CD4-positive, alpha-beta T cell treated with Interleukin-4 for 1 hour (primary cell): ENCODE measurements at places on chromosomes 6 and 20.

DNA sequence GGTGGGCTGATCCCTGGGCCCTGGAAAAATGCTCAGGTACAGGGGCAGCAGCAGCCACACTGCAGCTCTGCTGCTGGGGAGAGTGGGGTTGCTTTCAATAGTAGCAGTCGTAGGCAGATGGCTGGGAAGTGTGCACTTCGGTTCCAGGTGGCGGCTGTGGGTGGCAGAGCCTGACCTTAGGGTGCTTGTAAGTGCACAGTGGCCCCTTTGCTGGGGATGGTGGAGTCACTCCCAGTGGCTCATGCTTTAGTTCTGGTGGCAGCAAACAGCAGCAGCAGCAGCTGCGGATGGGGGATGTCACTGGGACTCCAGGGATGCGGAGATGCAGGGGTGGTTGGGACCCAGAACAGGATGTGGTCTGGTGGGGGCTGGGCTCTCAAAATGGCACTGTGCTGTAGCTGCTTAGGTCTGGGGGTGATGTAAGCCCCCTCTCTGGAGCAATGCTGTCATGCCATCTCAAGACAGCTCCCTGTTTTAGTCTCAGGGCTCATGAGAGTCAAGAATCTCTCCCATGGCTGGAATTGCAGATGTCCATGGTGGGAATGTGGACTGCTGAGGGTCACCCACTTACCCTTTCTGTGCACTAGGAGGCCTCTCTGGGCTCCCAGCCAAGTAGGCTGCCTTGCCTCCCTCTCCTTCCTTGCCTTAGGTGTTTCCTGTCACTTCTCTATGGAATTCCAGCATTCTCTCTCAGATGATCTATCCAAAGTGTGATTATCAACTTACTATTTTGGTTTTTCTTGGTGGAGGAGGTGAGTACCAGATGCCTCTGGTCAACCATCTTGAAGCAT is 146.7 kb upstream of the SLC22A23 start:
- no peak for DNase-seq

DNA sequence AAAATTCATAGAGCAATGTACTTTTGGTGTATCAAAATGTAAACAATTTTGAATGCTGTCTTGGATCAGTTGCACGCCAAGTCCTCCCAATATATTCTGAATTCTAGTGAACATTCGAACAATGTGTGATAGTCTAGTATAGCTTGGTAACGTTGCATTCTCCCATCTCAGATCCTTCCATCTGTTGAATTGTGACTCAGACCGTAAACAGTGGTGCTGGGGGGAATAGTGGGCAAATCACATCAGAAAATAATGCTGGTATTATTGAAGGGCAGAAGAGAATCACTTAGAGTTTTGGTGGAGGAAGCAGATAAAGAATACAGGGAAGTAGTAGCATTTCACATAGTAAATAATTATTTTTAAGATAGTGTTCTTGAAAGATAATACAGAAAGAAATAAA is 45.7 kb upstream of the PBOV1 start:
- DNase-seq = no peak

- DNase-seq = no peak
Observed at GRCh38 chr6:148500402-148500801, 157.8 kb downstream of the SASH1 start.

- DNase-seq = no peak
Observed at GRCh38 chr20:23164176-23164601, 78.1 kb upstream of the CD93 start.

DNA sequence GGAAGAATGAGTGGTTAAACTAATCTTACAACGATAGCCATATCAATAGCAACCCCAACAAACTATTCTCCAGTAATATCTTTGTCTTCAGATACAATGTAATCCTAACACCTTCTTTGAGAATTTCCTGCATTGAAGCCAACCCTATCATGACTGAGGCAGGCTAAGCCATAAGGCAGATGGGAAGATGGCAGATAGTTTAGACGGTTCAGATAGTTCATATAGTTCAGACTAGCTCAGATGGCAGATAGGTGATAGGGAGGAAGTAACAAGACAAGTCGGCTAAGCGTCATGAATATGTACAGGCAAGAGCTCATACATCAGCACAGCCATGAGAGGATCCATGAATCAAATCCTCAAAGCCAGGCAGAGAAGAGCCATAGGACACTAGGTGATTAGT is 39.1 kb upstream of the BEND6 start:
- DNase-seq = no peak

DNA sequence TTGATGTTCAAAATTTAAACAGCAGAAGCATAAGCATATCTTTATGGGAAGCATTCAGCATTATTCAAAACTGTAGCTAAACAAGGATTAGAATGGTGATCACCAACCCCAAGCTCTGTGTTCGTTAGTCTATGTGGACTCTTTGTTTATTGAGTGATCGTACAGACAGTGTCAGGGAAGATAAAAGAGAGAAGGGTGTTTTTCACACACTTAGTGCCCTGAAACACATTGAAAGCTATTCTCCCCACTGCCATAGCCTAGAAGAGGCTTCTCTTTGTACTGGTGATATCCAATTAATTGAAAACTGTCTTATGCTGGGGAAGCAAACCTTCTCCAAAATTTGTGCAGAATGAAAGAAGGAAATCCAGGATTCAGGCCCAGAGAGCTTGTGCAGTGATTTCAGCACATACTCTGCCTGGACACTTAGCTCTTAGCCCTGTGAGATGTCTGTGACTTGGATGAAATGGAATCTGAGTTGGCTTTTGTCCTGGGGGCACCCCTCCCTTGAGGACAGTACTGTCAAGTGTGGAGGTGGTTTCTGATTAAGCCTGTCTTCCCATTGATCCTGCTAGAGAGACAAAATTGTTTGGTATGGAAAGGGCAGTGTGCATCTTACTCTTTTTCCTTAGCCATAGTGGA is 125.7 kb upstream of the MTHFD1L start:
- DNase-seq = no peak

- no peak for DNase-seq
Observed at GRCh38 chr6:44481056-44481455, 93.5 kb downstream of the CDC5L start.

DNA sequence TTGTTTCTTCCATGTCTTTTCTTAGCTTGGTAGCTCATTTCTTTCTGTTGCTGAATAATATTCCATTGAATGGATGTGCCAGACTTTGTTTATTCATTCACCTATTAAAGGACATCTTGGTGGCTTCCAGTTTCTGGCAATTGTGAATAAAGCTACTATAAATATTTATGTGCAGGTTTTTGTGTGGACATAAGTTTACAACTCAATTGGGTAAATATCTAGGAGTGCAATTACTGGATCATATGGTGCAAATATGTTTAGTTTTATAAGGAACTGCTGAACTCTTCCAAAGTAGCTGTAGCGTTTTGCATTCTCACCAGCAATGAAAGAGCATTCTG is 16.8 kb upstream of the SDCBP2 start:
- DNase-seq = no peak

GRCh38 chr6:16712931-16713484 is 48.3 kb downstream of the ATXN1 start:
- peak; percentile 62 for DNase-seq

DNA sequence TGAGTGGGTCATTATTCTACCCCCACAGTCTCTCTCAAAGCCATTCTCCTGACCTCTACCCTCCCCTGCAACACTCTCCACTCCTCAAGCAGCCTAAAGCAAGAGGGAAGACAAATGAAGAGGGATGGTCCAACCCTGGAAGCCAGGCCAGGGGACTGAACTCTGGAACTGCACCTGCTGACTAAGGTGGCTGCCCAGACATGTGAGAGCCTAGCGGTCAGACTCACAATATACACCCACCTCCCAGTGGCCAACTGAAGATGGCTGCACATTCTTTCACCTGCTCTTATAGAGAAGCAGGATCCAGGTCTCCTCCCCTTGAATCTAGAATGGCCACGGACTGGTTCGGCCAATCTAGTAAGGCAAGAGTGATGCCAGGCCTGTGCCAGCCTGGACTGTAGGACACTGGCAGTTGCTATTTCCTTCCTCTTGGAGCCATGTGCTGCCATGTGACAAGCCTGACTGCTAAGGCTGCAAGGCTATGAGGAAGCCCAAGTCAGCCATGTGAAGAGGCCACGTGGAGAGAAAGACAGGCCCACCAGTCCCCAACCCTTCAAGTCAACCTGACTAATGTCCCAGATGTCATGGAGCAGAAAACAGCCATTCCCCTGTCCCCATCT is 31.8 kb downstream of the ACSS1 start:
- DNase-seq = no peak

DNA sequence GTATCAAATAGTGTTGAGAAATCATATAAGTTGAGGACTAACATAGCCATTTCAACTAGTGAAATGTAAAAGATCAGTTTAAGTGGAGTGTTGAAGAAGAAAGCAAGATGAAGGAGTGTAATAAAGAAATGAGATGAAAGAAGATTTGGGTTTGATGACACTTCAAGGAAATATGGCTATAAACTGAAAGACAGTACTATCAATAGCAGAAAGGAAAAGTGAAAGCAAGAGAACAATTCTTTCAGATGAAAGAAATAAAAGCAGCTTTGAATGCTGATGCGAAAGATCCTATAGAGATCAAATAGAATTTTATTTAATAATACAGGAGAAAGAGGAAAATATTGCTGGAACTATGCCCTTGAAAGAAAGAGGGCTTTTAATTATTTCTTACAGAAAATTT is 92.8 kb upstream of the PRSS16 start:
- DNase-seq = no peak

GRCh38 chr20:37914672-37915433 is 11.9 kb downstream of the VSTM2L start:
- DNase-seq = peak; percentile 7

DNA sequence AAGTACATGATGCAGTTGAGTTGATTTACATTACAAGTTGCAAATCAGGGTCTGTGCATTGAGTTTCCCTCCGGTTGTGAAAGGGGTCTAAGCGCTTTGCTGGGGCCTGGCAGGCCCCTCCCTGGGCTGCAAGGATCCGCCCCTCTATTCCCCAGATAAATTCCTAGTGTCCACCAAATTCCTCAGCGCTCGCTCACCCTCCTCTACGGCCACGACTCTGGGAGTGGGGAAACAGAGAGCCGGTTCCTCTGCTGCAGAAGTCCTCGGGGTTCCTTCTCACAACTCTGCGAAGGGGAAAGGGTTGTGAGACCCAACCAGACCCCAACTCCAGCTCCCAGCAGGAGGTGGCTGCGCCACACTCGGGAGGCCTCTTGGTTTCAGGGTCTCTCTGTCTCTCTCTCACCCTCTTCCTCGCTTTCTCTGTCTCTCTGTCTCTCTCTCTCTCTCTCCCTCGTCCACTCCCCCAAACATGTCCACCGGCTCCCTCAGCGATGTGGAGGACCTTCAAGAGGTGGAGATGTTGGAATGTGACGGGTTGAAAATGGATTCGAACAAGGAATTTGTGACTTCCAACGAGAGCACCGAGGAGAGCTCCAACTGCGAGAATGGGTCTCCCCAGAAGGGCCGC is at the start of gene TCF21:
TSS of gene TCF21 (plus strand) at position 185 of the 628 bp plus-strand sequence. CDS start at position 470, 285 bp downstream.
- DNase-seq = no peak

DNA sequence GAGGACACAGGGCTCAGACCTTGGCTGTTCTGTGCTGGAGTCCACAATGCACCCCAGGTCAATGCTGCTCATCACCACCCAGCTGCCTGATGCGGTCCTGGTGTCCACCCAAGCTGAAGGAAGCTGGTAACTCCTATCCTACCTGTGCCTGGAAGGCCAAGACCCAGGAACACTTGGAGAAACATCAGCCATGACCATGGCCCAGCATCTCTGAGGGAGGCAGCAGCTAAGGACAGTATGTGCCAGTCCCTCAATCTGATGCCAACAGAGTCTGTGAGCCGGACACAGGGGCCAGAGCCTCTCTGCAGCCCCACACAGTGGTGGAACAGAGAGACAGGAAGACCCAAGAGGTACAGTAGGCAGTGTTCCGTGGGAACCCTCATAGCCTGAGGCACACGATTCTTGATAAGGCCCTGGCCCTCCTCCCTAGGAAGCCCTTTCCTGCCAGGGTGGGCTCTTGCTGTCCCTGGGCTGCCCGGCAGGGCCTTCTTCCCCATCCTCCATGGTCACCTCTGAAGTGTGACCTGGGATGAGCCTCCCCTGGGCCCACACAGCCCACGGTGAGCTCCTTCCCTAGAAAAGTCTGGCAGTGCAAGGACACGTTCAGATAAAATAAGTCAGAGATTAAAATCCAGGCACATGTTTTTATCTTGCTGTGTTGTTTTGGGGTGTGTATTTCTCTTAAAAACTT is 170.7 kb downstream of the THBS2 start:
- no peak for DNase-seq

DNA sequence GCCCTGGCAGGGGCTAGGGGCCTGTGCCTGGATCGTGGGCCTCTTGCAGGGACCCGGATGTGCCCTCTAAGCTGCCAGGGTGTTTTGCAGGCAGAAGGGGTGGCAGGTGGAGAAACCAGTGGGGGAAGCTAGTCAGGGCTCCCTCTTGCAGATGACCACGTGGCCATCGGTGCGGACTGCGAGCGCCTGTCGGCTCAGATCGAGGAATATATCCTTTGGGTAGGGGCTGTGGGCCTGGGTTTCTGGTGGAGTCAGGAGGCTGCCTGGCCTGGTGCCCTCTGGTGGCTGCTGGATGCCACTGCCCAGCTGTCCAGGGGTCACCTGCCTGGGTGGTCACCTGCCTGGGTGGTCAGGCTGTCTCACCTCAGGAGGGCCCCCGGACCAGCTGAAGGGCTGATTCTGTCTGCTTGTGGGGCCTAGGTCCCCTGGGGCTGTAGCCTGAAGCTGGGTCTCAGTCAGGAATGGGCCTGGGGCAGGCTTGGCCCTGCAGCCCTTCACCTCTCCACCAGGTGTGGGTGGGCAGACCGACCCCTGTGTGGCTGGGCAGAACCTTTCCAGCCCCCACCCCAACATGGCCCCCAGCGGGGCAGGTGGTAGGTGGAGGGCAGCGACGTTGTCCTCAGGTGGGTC is 6.7 kb downstream of the TCEA2 start:
- no peak for DNase-seq

DNA sequence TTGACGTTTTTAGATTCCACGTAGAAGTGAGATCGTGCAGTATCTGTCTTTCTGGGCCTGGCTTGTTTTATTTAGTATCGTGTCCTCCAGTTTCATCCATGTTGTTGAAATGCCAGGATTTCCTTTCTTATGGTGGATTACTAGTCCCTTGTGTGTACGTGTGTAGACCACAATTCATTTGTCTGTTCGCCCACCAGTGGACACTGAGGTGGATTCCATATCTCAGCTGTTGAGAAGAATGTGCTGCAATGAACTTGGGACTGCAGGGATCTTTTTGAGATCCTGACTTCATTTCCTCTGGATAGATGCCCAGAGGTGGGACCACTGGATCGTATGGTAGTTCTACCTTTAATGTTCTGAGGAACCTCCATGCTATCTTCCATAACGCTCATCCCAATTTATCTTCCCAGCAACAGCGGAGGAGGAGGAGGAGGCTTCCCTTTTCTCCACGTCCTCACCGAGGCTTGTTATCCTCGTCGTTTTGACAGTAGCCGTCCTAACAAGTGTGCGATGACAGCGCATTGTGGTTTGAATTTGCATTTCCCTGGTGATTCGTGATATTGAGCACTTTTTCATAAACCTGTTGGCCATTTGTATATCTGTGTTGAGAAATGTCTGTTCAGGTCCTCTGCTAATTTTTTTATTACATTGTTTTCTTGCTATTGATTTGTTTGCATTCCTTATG is 62.4 kb downstream of the CDH4 start:
- no peak for DNase-seq

DNA sequence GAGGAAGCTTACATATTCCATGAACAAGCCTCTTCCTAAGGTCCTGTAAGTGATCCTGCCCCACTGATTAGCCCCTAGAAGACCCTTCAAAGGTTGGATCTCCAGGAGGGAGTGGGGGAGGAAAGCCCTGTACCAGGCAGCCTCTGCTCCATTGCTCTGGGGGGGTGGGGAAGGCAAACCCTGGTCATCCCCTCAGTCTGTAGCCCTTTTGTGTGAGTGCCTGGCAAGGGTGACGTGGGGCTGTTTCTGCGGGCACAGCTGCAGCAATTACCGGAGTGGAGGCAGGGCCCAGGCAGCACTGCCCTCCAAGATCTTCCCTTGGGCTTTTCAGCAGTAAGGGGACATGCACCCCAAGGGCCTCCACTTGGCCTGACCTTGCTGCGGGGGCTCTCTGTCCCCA is at the start of gene MOG:
TSS of gene MOG (plus strand) at position 295 of the 400 bp plus-strand sequence. CDS start 118 bp downstream, outside the sequence.
- DNase-seq = no peak
